ENCODE measurements at places on chromosomes 5 and 9. TPM values are rescaled to one million over a fixed set of nuclear protein-coding genes. Genes with fewer than 3 reads are reported as not detected.

DNA sequence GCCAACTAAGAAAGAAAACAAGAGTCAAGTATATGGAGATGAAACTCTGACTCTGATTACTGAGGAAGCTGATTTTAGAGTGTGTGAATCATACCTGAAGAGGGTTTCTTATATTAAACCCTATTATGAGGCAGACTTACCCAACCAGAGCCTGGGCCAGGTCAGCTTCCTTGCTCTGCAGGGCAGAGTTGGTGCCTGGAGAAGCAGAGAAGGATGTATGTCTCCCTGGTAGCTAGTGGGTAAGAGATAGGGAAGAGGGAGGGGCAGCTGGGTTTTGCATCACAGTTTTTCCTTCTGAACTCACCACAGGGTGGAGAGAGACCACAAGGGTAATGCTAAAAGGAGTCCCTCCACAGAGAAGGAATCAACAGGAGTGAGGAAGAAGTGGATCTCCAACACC is 104.1 kb downstream of the CMYA5 start:
- DNase-seq: no peak

- no peak for DNase-seq
Observed at GRCh38 chr9:133917375-133917774, 74.7 kb downstream of the VAV2 start.

- DNase-seq: no peak
Observed at GRCh38 chr9:21121079-21121478, 20.6 kb downstream of the IFNW1 start.

The TRIM36 gene
- 4.1 TPM for total RNA-seq

GRCh38 chr9:132144708-132145365 is 17.0 kb upstream of the NTNG2 start:
- no peak for DNase-seq

- no peak for DNase-seq
Observed at GRCh38 chr9:37870081-37870798, 33.7 kb downstream of the SLC25A51 start.

DNA sequence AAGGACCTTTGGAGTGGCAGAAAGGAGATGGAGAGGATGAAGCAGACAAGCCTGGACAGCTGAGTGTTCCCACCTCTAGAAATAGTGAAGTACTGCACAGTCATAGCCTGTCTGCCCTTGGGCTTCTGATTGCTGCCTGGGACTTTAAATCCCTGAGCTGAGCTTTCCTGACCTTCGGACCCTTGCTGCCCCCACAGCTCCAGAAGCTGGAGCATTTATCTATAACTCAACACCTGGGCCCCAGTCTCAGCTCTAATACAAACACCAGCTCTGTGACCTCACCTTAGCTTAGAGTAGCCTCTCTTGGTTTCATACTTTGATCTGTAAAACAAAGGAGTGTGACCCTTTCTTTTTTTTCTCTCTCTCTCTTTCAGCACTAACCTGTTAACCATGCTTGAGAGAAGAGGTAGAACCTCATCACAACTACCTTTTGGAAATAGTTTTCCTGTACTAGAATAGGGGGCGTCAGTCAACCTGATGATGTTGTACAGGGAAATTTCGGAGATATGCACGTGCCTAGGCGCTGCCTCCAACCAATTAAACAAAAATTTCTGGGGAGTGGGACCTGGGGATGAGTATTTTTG is 25.4 kb upstream of the ELL2 start:
- DNase-seq: no peak

DNA sequence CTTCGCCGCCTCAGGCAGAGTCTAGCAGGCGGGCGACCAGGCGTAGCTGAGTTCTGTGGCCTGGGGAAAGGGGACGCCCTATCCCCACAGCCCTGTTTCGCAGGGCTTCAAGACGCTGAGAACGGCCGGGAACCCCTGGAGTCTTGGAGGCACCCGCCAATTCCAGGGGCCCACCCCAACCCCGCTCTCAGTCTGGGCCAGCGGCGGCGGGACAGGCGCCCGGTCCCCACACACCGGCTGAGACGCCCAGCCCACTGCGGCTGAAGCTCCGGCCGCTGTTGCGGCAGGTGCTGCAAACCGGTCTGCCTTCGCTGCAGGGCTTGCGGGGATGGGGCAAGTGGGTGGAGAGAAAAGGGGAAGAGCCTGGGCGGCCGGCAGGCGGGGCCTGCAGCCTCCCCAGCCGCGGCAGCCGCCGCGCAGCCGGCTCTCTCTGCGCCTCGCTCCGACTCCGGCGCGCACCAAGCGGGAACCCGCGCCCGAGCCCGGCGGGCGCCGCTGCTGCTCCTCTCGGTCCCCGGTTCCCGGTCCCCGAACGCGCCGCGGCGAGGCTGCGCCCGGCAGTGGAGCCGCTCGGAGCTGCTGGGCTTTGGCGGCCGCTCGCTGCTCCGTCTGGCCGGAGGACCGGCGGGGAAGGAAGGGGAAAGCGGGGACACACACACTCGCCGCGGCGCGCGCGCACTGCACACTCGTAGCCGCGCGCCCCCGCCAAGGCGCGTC is at the start of gene PIP5K1B:
TSS of gene PIP5K1B (plus strand) at position 427 of the 717 bp plus-strand sequence. CDS start 117,375 bp downstream, outside the sequence.
- no peak for DNase-seq

DNA sequence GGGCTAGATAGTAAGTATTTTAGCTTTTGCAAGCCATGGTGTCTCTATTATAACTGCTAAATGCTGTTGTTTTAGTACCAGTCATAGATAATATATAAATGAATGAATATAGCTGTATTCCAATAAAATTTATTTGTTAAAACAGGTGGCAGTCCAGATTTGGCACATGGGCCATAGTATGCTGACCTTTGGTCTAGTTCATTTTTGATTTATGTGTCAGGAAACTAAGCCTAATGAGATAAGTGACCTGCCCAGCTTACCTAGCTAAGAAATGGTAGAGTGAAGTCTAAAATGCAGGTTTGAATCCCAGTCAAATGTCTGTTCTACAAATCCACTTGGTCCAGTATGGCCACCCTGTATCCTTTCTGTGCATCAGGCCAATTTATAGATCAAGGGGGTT is 139.3 kb downstream of the ALDH1A1 start:
- no peak for DNase-seq

All from ovary (tissue), 10 donors.